ENCODE measurements at places on chromosomes 11 and 22.

- DNase-seq, result no peak
Measured at GRCh38 chr22:32949391-32950173, 108.6 kb downstream of the SYN3 start.

DNA sequence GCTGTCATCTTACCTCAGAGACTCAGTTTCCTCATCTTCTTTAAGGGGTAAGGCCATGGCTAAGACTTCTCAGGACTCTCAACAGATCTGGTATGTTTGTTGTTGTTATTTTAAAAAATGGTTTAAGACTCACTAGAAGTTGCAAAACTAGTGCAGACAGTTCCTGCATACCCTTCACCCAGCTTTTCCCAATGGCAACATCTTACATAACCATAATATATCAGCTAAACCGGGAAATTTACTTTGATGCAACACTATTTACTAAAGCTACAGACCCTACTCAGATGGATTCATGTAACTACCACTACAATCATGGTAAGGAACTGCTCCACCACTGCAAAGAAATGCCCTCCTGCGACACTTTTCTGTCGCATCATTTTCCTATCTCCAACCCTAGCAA lies 20.4 kb downstream of the LGR4 start:
- DNase-seq, result no peak

DNA sequence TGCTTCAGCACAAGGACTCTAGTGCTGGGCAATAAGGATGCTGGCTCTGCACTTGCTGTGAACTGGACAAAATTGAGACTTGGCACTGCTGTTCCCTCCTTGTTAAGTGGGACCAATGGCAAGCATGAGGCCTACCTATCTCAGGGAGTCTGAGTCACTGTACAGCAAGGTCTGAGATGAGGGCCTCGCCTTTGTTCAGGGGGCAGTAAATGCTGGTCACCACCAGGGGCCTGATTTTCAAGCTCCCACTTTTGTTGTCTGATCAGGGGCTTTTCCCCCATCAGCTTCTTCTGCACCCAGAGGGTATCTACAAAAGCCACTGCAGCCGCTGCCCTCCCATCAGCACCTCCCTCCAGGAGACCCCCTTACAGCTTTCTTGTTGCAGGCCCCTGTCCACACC lies 22.8 kb downstream of the DHCR7 start:
- no peak for DNase-seq

DNA sequence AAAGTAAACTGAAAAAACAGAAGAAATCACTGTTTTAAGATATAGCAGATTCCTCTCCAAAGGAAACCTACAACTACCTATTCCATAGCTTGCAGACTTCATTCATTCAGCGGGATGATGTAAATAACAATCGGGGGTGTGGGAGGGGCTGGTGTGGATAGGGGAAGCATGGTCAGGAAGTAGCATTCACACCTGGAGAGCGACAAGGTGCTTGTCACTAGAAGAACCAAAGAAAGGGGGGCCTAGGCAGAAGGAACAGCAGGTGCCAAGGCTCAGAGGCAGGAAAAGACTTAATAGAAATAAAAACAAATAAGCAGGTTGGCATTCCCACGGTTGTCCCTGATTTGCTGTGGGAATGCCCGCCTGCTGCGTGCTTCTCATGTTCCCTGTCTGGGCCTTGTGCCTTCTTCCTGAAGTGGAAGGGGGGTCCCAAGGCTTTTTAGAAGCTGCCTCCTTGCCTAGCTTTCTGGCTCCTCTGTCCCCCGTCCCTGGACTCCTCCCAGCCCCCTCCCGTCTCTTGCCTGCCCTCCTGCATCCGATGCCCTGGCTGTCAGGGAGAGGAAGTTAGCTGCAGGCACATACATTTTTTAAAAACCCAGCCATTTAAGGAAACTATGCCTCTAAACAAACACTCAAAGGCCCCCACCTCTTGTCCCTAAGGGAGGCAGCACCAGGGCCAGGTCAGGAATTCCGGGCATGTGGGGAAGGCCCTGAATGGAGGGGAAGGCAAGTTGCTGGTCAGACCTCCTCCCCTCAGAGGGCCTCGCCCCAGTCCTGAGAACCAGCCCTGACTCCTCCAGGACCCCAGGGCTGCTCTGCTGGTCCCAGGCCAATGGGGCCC lies 54.7 kb upstream of the PRDM11 start:
- DNase-seq, result no peak

- no peak for DNase-seq
Measured at GRCh38 chr11:36088266-36088972, 144.6 kb downstream of the LDLRAD3 start.

- no peak for DNase-seq
Measured at GRCh38 chr11:112249871-112250610, 10.6 kb downstream of the PLET1 start.

- DNase-seq, result no peak
Measured at GRCh38 chr22:29855611-29856181, 17.6 kb upstream of the ASCC2 start.

- no peak for DNase-seq
Measured at GRCh38 chr11:64268893-64269539, 15.4 kb downstream of the BAD start.

GRCh38 chr11:113084297-113084696 lies 123.1 kb downstream of the NCAM1 start:
- no peak for DNase-seq

DNA sequence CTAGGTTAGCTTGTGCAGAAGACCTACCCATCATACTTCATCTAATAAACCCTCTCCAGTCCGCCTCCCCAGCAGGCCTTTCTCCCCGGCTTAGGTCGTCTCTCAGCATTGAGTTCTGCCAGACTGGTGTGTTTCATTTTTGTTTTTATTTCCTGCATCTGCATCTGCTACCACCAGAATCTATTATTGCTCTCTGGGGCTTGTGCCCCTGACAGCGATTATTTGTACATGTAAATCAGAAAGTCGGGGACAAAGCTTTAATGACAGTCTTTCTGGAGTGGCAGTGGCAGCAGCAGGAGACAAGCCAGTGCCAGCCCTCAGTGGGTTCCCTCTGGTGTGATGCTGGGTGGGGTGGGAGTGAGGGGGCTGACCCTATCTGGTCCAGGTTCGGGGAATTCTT lies 127.5 kb downstream of the PKNOX2 start:
- no peak for DNase-seq

GRCh38 chr11:44128729-44129128 lies 33.3 kb downstream of the EXT2 start:
- no peak for DNase-seq

DNA sequence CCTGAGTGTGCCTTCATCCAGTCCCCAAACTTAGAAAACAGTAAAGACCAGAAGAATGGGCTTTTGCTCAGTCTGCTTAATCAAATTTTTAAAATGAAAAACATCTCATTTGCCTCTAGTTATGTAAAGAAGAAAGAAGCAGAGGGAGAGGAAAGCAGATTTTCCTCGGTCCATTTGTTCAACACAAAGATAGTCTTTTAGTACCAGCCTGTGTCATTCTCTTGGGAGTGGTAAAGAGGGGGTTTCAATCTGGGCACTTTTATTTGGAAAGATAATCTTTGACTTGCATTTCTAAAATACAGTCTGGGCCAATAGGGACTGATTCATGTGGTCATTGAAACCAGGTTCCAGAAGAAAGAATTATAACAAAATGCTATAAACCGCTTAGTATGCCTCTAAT lies 29.5 kb downstream of the KREMEN1 start:
- no peak for DNase-seq

DNA sequence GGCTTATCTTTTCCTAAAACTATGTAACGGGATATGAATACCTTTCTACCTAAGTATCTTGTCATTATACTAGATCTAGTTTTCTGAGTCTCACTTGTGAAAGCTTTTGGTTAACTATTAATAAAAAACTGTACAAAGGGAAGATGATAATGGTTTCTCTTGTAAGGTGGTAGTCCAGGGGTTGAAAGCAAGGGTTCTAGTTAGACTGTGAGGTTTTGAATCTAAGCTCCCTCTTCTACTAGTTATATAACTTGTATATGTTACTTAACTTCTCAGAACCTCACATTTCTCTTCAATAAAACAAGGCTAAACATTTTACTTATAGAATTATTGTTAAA lies 54.3 kb downstream of the ARHGEF12 start:
- no peak for DNase-seq

- peak; percentile 24 for DNase-seq
Measured at GRCh38 chr11:76598426-76598839, 72.1 kb downstream of the LRRC32 start.

- DNase-seq, result no peak
Measured at GRCh38 chr11:82663535-82663934, 70.1 kb downstream of the FAM181B start.

- DNase-seq, result no peak
Measured at GRCh38 chr11:64409707-64410403, 50.9 kb downstream of the RPS6KA4 start.

GRCh38 chr11:73965076-73965763 lies 14.4 kb downstream of the DNAJB13 start:
- DNase-seq, result no peak

- DNase-seq, result no peak
Measured at GRCh38 chr22:19930551-19931486, 10.8 kb upstream of the COMT start.

DNA sequence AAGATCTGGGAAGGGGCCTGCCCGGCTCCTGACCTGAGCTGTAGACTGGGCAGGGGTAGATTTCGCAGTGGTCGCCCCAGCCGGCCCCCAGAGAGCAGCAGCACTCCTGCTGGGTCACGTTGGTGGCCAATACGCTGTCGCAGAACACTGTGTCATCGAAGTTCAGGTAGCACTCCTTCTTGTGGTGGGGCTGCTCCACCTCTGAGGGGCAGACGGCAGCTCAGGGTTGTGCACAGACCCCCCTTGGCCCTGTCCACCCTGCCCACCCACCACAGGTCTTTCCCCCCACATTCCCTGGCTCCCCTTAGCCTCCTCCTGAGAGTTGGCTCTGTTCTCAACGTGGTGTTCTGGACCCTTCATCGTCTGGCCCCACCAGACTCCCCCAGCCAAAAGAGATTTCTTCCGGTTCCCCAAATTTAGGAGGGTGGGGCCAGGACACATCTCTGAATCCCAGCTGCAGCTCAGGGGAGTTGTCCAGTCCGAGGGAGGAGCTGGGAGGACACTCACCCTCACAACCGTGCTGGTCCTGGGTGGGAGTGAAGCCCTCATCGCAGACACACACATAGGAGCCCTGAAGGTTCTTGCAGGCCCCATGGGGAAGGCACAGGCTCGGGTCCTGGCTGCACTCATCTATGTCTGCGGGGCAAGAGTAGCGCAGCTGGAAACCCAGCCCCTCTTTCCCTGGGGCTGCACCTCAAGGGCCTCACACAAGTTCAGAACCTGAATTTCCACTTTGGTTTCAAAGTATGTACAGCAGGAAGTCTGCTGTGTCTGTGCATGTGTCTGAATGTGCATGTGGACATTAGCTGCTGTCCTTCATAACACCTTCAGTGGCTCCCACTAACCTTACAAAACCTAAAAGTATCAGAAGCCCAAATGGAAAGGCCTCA lies 16.5 kb downstream of the SCYL1 start:
- no peak for DNase-seq

GRCh38 chr11:17687946-17688670 lies 31.3 kb upstream of the MYOD1 start:
- no peak for DNase-seq

DNA sequence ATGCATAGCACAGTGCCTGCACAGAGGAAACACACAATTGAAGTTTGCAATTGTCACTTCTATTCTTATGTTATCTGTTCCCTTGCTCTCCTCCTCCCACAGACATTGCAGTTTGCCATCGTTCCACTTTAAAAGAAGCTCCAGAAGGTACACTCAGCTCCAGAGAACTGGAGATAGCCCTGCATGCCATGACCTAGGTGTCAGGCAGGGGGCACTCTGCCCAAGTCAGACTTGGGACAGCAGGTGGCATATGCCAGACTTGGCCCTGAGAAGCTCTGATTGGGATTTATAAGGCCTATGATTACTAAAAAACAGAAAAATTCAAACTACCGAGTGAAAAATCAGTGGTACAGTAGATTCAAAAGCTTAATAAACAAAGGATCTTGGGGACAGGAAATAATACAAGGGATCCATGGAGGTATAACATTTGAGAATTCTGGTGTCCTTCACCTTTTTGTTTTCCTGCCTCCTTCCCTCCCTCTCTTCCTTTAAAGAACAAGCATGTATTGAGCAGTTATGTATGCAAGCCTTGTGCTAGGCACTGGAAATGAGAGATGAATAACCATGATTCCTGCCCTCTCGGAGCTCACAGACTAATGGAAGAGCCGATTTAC lies 40.0 kb downstream of the TENM4 start:
- DNase-seq, result no peak

- DNase-seq, result no peak
Measured at GRCh38 chr22:19821523-19822300, 33.0 kb downstream of the GNB1L start.

DNA sequence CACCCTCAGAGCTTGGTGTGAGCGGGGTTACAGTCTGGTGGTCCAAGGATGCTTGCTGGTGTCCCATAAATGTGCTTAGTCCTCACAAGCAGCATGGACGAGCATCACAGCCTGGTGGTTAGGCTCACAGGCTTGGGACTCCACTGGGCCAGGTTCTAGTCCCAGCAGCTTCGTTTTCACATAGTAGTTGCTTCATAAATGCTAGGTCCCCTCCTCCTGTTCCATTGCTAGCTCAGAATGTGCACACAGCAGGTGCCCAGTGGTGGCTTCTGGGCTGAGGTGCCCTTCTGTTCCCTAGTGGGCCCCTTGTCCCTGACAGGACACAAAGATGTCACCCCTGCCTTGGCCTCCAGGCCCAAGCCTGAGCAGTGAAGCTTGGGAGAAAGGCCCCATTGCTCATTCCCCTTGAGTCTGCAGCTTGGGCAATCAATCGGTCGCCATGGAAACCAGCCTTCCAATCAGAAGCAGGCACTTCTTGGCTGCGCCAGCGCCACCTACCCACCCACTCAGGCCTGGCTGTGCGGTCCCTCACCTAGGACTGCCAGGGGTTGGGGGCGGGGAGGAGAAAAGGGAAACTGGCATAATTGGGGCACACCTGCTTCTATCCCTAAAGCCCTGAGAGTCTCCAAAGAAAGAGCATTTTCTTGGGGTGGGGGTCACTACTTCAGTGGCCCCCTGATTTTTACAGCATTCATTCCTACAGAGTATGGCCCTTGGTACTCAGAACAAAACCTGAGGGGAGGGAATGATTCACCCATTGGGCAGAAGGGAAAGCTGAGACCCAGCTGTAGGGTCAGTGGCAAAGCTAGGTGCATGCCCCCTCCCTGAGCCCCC lies 48.1 kb downstream of the CYTH4 start:
- no peak for DNase-seq

DNA sequence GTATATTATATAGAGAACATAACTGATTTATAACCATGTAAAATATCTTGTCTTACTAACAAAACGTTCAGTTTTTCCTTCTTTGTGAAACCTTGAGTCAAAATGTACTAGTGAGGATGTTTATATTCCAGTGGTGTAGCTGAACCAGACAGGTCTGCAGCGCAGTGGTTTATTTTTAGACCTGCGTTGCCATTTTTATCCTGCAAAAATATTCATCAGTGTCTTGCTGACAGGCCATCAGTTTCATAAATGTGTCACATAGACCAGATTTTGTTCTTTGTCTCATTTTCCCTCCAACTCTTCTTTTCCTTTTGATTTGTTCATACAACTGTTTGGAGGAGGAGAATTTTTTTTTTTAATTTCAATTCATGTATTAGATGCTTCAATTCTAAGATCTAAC lies 43.1 kb downstream of the HSD17B12 start:
- DNase-seq, result no peak
